Lung microvascular endothelial cell (primary cell): ENCODE measurements at places on chromosomes 12 and 14. TPM values are rescaled to one million over a fixed set of nuclear protein-coding genes. Genes with fewer than 3 reads are reported as not detected.

DNA sequence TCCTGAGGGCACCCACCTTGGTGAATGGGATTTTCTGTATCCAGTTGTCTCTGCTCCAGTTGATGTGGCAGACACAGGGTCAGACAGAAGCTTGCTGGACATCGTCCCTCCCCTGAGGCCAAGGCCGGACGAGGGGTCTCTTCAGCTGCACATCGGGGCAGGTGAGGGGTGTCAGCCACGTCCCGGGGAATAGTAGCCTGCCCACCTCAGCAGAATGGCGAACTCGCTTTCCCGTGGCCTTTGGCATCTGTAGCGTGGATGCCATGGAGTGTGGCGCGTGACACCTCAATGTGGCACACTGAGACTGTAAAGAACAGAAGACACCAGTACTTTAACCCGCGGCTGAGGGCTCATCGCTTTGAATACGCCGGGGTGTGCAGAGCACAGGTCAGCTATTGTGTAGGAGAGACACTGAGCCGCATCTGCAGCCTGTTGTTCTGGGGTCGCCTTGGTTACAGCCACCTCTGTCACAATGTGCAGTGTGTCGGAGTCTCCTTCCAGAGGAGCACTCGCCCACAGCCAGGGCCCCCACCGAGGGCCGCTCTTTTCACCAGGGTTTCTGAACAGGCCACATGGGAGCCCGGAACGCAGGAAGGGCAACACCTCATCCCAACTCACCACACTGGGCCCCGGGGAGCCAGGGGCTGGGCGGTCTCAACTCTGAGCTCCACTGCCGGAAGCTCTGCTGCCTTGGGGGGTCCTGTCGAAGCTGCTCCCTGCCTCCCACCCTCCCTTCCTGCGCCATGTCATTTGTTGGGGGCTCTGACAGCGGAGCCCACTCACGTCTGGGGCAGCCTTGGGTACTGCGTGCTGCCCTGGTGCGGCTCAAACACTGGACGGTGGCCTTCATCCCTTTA, 77.0 kb downstream of the ADGRD1 start:
- no peak for DNase-seq

DNA sequence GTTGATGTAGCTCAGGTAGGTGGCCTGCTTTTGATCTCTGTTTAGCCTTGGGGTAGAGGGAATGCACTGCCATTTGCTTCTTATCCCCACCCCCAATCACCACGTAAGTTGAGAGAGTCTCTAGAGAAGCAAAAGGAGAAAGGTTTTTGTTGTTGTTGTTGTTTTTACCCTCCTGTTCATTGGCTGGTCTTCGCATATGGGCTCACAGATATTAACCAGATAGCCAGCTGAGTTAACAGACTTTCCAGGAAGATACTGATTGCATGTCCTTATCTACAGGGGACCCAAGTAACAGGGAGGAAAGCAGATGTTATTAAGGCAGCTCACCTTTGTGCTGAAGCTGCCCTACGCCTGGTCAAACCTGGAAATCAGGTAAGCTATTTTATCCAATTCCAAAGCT, 2.9 kb downstream of the PA2G4 start:
- DNase-seq = no peak

KERA gene
- not detected in 2 replicates for total RNA-seq

DNA sequence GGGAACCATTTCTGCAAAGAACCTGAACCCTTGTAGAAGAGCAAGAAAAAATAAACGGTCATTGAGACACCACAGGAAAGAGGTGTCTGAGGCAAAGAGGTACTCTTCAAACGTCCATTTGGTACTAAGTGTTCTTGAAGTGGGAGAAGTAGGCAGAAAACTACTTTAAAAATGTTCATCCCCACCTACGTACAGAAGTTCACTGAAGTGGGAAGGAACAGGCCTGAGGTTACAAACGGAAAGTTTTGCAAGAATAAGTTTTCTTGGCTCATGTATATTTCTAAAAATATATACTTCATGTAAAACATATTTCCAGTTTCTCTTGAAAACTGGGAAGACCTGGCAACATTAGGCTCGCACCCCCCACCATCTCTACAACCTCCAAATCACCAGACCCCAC, 61.2 kb downstream of the STXBP6 start:
- DNase-seq = no peak

DNA sequence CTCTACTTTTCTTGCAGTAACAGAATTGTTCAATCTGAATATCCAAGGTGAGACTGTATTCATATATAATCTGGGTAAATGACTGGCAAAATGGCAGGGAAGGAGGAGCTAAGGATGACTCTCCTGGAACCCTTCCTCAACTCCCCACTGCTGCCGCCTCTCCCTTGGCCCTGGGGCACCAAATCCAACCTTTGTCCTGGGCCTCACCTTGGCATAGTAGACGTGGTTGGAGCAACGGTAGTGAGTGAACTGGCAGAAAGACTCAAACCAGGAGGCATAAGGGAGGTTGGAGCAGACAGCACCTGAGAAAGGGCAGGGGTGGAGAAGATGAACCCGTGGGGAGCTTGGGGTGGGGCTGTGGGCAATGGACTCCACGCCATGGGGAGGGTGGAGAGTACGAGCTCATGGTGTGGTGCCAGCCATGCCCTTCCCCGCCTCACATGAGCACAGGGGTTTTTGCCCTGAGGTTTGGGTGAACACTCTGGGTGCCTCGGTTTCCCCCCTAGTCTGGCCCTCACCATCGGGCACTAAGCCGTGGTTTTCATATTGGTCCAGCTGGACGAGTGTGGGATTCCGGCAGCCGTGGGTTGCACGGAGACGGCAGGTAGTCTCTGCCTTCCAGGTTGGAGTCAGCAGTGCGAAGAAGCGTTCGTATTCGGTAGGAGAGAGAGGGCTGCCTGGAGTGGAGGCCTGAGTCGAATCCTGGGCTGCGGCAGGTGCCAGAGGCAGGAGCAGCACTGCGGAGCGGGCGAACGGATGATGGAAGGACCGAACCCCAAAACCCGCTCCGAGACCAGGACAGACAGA, 753 bp downstream of the ACRBP start:
- DNase-seq = no peak

DNA sequence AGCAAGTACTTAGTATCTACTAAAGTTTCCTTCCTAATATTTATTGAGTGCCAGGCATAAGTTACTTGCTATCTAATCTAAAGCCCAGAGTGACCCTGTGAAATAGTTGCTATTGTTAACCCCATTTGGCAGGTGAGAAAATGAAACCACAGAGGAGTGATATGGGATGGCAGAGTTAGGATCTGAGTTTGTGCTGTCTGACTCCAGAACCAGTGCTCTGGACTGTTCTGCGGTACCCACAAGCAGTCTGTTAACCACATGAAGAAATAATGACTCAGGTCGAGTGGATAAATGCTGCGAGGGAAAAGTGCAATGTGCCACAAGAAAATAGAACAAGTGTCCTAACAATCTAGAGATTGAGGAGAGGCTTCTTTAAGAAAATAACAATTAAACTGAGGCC, 60.7 kb upstream of the GZMB start:
- no peak for DNase-seq

- DNase-seq = peak; percentile 34
Measured at GRCh38 chr12:90801776-90802175, 153.2 kb downstream of the CCER1 start.

GRCh38 chr12:119354172-119354571, 19.6 kb downstream of the CCDC60 start:
- no peak for DNase-seq

DNA sequence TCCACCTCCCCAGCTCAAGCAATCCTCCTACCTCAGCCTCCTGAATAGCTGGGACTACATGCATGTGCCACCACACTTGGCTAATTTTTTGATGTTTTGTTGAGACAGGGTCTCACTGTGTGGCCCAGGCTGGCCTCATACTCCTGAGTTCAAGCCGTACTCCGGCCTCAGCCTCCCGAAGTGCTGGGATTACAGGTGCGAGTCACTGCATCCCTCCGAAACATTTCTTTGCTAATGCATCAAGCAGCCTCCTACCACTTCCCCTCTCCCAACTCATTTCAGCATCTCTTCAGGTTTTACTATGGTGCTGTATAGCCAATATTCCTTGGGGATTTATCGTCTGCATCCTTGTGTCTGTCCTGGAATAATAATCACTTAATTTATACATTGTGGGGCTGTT, 2.3 kb upstream of the SLC22A17 start:
- no peak for DNase-seq
